ENCODE measurements at places on chromosomes 1 and 21.

DNA sequence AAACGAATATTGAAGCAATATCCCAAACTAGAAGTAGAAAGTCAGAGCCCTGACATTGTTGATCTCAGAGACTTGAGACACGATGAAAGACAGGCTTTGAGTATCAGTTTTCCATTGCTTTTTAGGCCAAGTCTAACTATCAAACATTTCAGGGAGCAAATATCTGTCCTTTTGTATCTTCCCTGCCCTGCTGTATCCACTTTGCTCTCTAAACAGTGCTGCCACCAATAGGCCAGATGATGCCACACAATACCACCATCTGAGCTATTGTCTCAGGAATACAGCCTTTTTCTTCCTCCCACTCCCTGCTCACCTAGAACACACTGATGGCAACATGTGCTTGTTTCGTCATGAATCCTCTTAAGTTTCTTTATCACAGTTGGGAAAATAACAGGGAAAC, 62.6 kb upstream of the SPAG17 start:
- DNase-seq, result peak; percentile 3

- no peak for DNase-seq
These were observed 14.8 kb upstream of the SLC45A1 start for GRCh38 chr1:8303141-8303540.

DNA sequence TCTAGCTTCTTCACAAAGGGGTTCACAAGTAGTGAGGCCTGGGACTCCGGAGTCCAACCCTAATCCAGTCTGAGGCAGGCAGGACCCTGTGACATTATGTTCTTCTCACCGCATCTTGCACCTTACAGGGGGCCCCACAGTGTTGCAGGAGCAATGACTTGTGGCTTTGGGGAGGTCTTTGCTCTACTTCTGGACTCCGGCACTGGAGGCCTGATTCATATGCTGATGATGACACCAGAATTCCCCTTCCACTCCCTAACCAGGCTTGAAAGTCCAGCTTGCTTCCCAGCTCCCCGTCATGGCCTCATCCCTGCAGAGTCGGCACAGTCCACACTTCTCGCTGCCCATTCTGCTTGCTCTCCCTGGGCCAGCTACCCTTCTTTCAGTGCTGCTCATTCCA, 96.3 kb upstream of the SLC44A3 start:
- DNase-seq, result no peak

GRCh38 chr1:32725615-32725982, 23.0 kb upstream of the SYNC start:
- no peak for DNase-seq

DNA sequence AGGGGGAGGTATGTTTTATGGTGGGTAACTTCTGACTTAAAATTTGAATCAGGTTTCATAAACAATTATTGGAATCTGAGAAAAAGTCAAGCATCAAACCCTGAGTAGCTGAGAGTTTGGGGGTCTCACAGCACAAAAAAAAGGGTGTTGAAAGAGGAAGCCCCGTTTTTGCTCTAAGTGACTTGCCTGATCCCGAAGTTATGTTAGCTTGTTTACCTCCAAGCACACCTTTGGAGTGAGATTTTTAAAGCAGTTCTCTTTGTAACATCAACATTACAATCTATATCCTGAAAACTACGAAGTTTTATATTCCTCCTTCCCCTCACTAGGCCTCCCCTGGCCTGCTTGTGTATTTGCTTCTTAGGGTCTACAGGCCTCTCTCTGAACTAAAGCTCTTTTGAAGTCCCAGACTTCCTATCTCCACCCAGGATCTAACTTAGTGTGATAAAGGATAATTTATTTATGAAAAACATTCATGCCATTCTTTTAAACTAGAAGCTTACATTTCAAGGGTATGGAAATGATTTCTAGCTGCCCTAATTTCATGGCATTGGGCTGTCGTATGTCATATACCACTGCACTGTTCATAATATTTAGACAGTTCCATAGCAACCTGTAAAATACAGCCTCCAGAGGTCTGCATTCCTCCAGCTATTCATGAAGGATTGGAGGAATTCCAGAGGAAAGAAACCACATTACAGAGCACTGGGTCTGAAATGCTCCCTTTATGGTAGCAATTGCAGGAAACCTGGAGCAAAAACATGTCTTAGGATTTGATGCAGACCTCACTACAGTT, 36.1 kb upstream of the RGS1 start:
- DNase-seq, result no peak

DNA sequence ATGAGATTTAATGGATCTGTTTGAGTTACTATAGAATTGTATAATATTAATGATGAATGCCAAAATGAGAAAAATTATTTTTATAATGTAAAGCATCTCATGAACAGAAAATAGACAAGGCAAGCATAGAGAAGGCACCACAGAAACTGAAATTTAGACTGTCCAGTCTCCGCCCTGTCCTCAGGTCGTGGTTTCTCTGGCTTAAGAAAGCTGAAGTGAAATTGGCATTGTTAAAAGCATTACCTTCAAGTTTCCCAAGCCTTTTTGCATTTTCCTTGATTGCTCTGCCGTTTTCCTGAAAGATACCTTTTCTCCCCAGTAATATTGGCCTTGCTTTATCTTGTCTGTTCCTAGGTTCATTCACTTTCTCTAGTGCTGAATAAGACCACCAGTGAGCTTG, 58.0 kb downstream of the VPS13D start:
- DNase-seq, result peak; percentile 30

Data from MV-4-11 (cell line).